ENCODE measurements at places on chromosomes 2 and 18. TPM values are rescaled to one million over a fixed set of nuclear protein-coding genes. Genes with fewer than 3 reads are reported as not detected.

UGT1A5 gene
- total RNA-seq, result not detected

QPCT gene
- 3.4 TPM for total RNA-seq

INHBB gene
- 1.8 TPM for total RNA-seq

GPR55 gene
- total RNA-seq, result not detected

MERTK gene
- total RNA-seq, result 0.23 TPM

C1GALT1C1L gene
- total RNA-seq, result not detected

All from MG63 (cell line).